Muscle of arm (tissue), 14 donors: ENCODE measurements at places on chromosomes 5 and 9.
A peak's percentile ranks its signal among the peaks of the same experiment; 100 is the strongest.

DNA sequence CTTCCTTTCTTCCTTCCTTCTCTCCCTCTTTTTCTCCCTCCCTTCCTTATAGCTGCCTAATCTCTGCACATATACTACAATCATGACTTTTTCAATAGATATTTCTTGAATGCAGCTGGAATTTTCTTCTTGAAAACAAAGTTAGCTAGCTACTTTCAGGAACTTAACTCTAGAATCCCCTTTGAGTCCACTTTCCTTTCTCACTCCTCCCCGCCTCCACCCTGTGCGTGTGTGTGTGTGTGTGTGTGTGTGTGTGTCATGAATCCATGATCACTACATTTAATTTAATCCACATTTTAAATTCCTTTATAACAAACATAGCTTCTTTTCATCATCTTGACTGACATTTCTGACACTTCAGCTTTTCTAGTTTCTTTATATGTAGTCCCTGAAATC lies 167.5 kb upstream of the KLF9 start:
- DNase-seq, result no peak

DNA sequence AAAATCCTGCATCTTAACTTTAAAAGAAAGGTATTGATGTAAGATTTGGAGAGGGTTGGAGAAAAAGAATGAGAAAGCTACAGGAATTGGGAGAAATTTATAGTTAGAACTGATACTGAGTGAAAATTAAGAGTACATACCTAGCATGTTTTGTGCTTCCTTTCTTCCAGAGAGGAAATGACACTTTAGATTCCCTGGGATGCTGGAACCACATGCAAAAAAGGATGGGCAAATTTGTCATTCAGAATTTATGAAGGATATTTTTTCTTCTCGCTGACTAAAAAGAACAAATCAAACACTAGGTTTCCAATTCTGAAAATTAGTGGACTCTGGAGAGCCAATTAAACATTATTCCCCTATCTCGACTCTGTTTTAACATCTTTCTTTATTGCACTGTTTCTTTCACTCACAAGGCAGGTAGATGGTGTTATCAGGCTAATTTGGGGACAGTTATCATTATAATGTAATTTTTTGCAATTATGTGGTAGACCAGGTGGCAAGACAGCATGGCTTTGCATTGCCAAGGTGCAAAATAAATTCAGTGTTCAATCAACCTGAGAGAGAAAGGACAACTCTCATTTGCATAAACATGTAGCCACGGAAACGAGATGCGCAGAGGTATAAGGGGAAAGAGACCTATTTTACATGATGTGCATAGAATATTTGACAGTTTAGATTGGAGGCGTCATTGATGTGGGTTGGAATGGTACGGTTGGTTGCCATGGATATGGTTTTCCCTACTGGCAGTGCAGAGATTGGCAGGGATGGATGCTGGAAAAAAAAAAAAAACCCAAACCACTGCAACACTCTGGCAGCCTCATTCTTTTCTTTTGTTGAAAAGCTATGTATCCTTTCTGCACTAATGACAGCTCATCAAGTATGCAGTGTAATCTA lies 320.4 kb upstream of the CCNH start:
- no peak for DNase-seq

DNA sequence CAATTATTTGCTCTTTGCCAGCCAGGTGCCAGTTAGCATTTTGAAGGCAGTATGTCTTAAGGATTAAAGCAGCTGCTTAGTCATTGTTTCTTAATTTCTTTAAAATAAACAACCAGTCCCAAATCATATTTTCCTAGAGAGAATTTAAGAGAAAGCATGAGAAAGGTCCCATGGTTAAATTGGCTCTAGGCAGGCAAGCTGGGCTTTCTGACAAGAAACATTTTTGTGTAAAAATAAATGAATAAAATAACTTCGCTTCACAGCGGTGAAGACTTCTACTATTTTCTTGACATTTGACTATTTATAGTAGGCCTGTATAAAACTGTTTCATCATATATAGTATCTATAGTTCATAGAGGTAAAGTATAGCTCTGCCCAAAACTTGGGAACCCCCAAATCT lies 617.7 kb upstream of the C9orf72 start:
- DNase-seq, result peak; percentile 36

DNA sequence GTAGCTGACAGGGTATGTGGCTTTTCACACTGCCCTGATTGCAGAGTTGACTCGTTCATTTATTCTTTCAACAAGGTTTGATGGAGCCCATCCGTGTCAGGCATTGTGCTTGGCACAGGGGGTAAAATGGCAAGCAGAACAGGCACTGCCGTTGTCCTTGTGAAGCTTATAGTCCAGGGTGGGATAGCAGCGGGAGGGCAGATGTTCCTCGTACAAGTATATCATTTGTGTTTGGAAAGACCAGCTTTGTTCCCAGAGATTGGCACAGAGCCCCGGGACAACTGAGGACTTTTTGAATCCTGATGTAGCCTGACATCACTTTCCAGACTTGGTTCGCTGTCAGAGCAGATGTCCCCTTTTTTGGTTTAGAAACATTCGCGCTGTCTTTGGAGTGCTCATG lies 50.9 kb downstream of the MVB12B start:
- DNase-seq, result no peak

GRCh38 chr5:132790201-132790865 lies 13.3 kb upstream of the SEPTIN8 start:
- DNase-seq, result no peak

DNA sequence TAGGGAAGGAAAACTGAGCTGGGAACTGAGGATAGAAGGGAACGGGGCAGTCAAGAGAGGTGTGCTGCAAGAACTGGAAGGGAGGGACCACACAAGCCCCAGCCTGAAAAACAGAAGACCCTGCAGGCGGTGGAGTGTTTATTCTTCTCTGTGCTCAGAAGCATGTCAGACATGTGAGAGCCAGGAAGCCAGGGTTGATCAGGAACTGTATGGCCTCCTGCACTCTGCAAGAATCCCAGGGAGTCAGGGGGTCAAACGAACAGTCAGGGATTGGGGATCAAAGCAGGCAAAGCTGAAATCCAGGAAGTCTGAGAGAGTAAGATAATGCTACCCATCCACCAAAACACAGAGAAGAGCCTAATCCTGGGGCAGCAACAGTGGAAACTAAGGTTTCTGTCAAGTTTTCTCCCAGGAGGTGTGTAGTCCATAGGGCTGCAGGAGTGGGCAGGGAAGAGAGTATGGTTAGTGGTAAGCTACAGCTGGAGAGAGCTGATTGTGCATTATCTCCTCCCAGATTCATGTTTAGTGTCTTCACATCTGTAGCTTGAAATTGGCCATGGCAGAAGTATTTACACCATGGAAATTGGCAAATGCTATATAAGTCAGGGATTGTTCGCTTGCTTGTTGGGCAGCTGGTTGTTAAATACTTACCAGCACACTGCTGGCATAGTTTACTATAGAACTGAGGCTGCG lies 115.4 kb upstream of the SLC44A1 start:
- no peak for DNase-seq

DNA sequence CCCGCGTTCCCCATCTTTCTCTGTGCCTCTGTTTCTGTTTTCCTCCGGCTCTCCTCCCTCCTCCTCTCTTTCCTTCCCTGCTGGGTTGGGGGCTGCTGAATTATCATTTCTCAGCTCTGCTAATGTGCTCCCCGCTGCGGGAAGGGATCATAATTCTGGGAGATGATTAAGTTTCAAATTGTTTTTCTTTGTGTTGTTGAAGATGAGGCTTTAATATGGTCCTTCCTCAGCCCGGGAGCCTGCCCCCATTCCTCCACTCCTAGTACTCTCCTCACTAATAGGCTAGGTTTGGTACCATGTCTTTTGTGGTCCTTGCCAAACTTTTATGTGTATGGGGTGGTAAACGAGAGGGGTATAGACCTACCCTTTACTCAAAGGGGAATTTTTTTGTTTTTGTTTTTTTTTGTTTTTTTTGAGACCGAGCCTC lies 5.7 kb upstream of the PCDH1 start:
- DNase-seq, result no peak

DNA sequence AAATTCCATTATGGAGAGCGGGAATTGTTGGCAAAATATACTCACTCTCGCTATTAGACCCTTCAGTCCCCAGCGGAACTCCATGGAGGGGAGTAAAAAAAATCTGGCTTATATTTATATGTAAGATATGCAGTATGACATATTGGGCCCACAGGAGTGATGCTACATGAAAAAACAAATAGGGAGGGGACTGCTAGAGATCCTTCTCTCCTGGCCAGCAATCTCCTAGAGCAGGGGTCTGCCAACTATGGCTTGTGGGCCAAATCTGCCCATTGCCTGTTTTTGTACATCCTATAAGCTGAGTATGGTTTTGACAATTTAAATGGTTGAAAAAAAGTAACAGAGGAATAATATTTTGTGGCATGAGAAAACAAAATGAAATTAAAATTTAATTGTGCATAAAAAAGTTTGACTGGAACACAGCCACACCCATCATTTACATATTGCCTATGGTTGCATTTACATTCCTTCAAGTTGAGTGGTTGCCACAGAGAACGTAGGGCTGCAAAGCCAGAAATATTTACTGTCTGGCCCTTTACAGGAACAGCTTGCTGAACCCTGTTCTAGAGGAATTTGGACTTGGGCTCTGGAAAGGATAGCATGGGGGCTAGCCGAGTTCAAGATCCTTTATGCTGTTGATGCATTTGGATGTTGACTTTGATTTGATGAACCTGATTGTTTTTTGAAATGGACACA lies 197.3 kb upstream of the CLINT1 start:
- DNase-seq, result no peak

DNA sequence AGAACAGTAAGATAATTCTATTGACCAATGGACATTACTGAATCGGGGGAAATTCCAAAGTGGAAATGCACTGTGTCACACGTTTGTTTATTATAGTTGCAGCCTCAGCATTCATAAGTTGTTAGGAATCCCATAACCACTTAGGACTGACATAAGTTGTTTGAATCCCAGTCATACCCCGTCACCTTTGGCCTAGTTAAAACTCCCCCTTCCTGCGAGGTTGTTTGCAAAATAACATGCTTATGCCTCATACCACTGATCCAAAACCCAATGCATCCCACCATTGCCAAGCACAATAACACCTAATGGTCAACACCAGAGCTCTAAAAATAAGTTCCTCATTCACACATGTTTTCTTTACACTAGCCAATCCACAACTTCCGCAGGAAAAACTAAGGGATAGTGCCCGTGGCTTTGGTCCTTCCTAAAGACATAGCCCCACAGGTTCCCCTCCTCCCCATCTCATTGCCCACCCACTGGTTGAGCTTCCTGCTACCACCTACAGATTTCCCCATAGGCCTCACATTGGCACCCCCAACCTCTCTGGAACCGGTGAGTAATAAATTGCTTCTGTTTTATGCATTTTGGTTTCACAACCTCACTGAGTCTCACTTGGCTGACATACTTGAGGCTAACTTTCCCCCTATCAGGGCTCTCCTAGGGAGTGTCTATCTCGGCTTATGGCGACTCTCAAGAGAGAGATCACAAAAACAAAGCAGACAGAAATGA lies 42.3 kb upstream of the MUSK start:
- DNase-seq, result no peak

DNA sequence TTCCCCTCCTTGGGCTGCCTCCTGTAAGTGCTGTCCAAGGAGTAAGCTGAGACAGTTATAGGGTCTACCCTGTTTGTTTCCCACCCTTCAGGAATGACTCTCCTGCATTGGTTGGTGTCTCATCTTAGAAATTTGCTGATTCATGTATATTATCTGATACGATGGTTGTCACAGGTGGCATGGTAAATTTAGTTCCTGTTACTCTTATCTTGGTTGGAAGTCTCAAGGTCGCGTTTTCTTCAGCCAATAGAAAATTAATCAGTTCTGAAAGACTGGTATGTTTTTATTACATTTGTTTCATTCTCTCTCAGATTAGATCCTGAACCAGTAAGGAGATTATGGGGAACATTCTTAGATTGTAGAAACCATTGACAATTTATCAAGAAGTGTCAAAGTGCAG lies 42.7 kb downstream of the SCGB3A1 start:
- DNase-seq, result no peak

GRCh38 chr5:56259002-56259511 lies 25.9 kb upstream of the ANKRD55 start:
- peak; percentile 59 for DNase-seq

- no peak for DNase-seq
These were observed 27.1 kb downstream of the FRMD3 start for GRCh38 chr9:83511051-83511450.

DNA sequence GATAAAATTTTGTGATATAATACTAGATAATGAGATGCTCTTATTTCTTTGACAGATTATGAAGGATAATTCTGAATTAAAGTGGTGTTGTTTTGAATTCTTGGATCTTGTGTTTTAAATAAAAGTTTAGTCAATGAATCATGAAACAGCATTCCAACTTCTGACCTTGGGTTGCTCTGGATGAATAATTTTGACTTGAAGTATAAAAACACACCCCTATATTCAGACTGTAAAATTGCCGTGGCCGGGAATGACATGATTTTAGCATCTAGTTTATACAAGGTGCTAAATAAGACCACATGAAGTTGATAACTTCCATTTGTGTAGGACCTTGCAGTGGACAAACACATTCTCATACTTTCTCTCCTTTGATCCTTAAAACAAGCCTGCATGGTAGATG lies 67.2 kb upstream of the DAP start:
- DNase-seq, result no peak

DNA sequence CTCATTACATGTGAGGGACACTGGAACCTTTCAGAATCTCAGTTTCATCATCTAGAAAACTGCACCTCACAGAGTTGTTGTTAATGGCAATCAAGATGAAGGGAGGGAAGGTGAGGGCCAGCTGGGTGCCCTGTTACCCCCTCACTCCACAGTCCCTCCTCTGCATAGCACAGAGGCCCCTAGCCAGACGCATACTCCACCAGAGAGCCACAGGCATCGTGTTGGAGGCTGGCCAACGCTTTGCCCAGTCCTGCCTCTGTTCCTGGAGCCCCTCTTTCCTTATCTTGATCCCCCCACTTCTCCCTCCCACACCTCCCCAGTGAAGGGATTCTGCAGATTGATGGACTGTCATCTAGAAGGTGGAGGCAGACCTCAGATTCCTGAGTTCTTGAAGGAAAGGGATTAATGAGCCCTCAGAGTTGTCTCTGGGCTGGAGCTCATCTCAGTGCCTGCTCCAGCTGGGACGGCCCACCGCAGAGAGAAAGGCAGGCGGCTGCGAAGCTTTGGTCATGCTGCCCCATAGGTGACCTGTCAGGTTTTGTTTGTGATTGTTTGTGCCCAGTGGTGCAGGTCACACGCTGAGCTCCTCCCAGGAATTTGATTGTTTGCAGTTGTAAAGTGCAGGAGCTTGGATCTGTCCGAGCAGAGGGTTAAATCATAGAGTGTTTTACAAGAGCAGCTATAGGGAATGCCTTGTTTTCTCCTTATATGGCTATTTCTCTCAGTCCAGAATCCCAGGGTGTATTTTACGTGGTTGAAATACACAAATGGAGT lies 487.3 kb downstream of the CCDC171 start:
- DNase-seq, result no peak

DNA sequence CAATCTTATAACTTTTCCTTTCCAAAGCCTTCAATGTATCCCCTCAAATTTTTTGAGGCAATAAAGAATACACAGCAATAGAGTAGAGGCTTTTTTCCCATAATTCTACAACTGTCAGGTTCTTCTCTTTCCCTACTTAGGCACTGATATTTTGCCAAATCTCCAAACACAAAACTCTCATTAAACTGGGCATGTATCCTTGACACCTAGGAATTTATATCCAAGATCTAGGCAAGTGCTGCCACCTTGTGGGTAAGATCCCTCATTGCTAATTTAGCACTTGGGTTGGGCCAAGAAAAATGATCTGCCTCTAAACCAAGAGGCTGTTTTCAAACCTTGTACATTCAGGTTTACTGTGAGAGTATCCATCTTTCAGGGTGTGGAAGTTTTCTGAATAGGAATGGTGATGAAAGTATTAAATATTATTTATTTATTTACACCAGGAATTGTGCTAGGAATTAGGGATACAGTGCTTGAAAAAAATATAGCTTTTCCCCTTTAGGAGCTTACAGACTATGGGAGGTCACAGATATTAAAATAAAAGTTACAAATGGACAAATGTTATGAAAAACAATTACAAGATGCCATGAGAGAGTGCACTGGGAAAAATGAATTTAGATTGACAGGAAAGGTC lies 17.6 kb downstream of the TSTD2 start:
- DNase-seq, result peak; percentile 59
